ENCODE measurements at places on chromosomes 2 and 18.

DNA sequence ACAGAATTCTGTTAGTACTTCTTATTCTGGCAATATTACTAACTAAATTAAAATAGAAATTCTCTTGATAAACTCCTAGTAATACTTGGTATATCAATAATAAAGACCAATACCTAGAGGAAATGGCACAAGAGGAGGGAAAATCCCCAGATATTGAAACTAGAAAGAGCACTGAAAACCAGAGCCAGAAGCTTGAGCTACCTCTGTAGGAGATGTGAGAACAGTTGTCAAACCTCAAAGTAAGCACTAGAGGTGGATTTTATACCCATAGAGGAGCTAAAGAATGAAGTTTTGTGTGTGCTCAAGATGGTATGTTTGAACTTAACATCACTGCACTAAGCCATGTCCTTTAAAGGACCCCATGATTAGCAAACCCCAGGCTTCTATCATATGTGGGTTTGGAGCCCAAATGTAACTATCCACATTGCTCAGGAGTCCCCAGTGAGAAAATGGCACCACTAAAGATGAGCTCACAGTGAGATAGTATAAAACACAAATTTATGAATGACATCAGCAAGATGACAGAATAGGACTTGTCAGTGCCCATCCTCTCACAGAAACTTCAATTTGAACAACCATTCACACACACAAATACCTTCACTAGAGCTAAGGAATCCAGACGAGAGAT is 122.1 kb downstream of the PKP4 start:
- DNase-seq: no peak

GRCh38 chr2:165645930-165646831 is 147.9 kb downstream of the GALNT3 start:
- DNase-seq: no peak

GRCh38 chr2:61928826-61929461 is 23.5 kb downstream of the COMMD1 start:
- DNase-seq: peak; percentile 64

GRCh38 chr2:129301431-129301913 is 678.0 kb upstream of the RAB6C start:
- no peak for DNase-seq

GRCh38 chr18:50182511-50182910 is 12.4 kb downstream of the MYO5B start:
- DNase-seq: no peak

GRCh38 chr2:165196411-165196810 is 7.4 kb downstream of the SCN3A start:
- no peak for DNase-seq

GRCh38 chr18:41624460-41624859 is 330.6 kb upstream of the PIK3C3 start:
- DNase-seq: no peak

DNA sequence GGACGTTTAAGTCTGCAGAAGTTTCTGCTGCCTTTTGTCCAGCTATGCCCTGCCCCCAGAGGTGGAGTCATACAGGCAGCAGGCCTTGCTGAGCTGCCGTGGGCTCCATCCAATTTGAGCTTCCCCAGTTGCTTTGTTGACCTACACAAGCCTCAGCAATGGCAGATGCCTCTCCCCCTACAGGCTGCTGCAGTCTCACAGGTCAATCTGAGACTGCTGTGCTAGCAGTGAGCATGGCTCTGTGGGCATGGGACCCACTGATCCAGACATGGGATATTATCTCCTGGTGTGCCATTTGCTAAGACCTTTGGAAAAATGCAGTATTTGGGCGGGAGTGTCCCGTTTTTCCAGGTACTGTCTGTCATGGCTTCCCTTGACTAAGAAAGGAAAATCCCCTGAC is 726.0 kb downstream of the ERBB4 start:
- no peak for DNase-seq

GRCh38 chr2:39693245-39693644 is 27.5 kb downstream of the TMEM178A start:
- no peak for DNase-seq

DNA sequence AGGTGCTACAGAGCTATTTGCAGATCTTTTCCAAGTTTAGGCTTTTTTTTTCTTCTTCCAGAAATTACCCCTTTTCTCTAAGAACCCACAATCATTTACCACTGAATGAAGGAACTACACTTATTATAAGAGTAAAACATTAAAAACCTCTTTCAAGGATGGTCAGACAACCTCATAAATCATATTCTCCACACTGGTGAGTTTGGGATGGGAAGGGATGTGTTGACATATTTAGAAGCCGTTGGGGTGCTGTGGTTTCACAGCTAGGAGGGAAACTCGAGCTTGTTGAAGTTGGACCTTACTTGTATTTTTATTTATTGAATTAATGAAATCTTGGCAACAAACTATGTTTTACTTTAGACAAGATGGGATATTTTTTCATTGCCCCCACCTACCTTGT is 289.4 kb upstream of the MEIS1 start:
- no peak for DNase-seq

DNA sequence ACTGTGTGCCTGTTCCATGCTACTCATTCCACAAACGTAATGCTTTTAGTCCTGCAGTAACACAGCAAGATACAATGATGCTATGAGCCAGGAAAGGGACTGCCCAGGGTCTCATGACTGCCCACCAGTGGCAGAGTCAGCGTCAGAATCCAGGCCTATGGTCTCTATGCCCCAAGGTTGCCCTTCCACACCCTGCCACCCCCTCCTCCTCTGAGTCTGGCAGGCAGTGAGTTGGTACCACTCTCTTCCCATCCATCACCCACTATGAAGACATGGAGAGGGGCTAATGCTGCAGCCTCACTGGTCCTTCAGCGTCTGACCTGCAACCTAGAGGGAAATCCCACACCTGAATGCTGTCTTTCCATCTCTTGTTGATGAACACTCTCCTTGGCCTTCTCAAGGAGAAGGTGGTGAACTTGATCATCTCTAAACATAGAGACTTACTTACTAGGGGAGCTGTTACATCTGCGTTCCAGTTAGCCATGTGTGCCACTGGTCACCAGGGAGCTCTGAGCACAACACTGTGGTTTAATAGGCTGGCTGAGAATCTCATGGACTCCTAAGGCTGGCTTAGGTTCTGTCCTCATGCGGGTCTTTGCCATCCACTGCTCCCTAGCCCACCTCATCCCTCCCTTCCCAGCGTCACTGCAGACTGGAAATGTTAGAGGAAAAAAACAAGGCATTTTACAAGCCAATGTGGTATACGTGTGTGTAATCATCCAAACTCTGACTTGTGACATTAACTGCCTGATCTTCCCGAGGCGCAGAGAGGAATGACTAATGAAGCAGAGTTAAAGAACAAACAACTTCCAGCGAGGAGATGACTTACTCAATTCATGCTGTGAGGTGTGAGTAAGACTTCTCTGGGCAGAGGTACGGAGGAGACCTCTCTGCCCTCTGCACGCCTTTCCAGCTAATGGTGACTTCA is 28.8 kb downstream of the STEAP3 start:
- no peak for DNase-seq

GRCh38 chr2:40404517-40404916 is 47.4 kb downstream of the SLC8A1 start:
- no peak for DNase-seq

GRCh38 chr18:62715436-62715758 is at the start of gene PHLPP1:
Gene PHLPP1 (plus strand): TSS chr18:62715541. CDS start chr18:62715684, 143 bp downstream.
- no peak for DNase-seq
